ENCODE measurements at places on chromosomes 3 and 15.
A peak's percentile ranks its signal among the peaks of the same experiment; 100 is the strongest.

GRCh38 chr3:45164056-45164455, 17.9 kb upstream of the CDCP1 start:
- no peak for DNase-seq

DNA sequence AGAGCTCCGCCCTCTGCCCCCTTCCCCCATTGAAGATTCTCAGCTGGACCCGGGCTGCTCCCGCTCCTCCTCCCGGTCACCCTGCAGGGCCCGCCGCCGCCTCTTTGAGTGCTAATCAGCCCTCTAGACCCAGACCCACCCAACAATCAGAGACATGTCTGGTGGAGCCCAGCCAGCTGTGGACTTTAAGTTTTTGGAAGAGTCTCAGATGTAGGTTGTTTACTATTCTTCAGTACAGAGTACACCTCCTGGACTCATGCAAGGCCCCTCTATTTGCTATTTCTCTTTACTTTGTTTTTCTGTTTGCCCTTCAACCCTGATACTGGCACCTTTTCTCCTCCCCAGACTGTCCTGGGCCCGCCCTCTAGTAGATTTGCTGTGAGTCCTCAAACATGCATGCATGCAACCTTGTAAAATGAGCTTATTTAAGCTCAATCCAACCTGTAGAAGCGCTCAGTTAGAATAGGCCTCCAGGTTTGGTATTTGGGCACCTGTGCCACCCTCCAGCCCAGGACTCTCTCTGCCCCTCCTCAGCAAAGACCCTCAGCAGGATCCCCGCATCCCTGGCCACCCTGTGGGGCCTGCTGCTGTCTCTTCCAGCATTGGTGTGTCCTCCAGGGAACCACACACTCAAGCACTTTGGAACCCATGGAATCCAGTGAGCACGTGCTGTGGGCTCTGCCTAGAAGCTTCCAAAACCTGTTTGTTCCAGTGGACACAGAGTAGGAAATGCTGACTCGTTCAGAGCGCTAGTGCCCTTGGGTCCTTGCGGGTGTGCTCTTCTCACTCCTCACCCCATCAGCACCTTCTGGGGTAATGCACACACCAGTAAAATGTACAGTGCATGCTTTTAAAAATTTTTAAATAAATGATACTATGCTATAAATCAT, 4.6 kb downstream of the PRR23E start:
- no peak for DNase-seq

DNA sequence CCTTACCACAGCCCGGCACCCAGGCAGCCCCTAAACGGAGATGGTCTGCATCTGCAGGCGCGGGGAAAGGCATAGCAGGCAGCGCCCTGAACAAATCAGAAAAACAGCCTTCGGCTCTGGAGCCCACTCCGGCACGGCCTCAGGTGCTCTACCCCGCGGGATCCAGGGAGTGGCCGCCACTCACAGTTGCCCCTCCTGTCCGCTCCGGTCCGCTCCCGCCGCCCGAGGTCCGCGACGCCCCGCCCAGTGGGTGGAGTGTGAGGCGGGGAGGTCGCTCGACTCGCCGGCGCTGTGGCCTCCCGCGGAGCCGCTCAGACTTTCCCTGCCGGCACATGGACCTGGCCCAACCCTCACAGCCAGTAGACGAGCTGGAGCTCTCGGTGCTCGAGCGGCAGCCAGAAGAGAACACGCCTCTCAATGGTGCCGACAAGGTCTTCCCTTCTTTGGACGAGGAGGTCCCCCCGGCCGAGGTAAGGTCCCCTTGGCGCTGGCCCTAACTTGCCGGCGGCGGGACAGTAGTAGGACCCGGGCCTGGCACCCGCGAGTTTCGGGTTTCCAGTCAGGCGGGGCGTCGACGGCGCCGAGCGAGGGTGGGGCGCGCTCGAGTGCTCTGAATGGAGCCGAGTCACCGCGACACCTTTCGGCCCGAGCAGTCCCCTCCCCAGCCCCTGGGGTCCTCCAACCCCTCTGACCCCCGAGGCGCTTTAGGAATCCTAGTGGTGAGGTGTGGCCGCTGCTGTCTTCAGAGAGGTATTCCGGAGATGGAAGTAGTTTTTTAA, at the start of gene C3orf52:
C3orf52 (plus strand) TSS at position 314 of the 779 bp plus-strand sequence; CDS start at position 333, 19 bp downstream.
- peak; percentile 74 for DNase-seq

DNA sequence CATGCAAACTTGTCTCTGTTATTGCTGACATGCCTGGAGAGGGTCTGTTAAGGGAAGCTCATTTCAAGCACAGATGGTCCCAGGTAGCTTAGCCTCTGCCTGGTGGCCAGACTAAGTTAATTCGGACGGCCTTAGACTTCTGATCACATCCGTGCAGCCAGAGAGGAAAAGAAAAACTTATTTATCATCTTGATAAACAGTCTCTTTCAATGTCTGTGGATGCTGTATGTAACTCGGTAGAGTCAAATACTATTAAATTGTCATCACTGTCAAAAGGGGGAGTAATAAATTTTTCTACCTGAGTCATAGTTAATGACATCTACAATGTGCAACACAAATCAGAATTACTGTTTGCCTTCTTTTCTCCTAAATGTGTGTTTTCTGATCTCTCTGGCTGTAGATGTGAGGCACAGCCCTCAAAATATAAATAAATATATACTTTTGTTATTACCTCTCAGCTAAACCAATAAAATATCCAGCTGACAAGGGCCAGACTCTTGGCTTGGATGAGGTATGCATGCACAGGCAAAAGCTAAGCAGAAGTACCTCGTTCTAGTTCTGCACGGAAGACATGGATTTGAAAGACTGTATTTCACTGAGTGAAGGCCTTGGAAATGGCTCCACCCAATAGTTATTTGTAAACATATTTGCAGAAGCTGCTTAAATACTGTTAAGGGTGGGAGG, 530.0 kb downstream of the TAFA4 start:
- DNase-seq = no peak

- peak; percentile 80 for DNase-seq
Observed at GRCh38 chr3:11335056-11335608, 62.9 kb downstream of the ATG7 start.

Measured in hematopoietic multipotent progenitor cell treated with erythropoietin and hydrocortisone succinate and interleukin-3 and kit ligand, for 6 days (in vitro differentiated cells).